ENCODE measurements at places on chromosomes 16 and 17.
A peak's percentile ranks its signal among the peaks of the same experiment; 100 is the strongest.

DNA sequence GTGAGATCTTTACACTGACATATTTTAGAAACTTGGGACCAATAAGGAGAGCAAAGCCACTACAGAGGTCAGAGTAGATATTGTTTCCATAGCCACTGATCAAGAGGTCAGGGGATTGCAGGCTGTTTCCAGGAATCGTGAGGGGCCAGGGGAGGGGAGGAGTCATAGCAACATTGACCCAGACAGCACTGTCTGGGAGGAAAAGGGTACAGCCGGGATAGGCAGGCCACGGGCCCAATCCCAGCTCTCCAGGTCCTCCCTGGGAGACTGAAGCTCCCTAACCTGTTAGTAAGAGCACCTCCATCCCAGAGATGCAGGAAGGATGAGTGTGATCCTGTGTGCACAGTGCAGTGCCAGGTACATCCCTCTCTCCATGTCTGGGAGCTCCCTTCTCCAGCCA is 48.5 kb upstream of the TMEM132E start:
- DNase-seq: no peak

DNA sequence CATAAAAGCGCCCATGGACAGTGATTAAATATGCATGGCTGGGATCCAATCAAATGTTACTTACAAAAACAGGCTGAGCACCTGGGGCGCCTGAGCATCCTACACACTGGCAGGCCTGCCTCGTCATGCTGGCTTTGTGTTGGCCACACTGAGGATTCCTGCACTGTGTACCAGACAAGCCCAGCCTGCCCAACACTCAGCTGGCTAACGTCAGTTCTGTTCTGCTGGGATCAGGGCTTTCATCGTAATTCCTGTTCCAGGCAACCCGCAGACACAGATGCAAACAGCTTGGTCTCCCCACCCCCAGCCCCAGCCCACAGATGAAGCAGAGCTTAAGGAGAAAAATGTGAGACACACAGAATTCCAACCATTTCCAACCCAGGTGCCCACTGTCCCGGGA is 30.7 kb downstream of the PIMREG start:
- no peak for DNase-seq

DNA sequence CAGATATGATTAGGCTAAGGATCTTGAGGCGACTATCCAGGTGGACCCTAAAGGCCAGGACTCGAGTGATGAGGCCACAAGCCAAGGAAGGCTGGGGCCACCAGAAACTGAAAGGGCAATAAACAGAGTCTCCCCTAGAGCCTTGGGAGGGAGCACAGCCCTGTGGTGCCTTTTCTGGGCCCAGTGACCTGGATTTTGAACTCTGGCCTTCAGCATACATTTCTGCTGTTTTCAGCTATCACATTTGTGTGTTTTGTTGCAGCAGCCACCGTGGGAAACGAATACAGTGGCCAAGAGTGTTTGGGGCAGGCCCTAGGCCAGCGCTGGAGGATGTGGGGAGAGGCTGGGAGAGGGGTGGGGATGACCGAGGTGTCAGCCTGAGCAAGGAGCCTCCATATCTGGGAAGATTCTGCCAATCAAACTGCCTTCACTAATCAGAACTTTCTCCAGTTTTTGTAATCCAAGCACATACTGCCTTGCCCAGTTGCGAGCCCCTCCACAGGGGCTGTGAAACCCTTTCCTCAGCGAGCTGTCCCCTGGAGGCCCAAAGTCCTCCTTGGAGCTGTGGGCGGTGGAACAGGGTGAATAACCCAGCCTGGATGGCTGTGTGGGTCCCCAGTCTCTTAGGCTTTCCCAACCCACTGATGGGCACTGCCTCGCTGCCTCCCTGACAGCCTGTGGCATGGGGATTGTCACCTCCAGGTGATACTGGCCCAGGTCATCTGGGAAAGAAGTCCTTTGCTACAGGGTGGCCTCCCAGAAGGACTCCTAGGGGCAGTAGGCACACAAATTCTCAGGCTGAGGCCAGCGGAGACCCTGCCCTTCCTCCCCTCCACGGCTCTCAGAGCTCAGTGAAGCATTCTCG is 16.8 kb downstream of the B9D1 start:
- no peak for DNase-seq

- DNase-seq: peak; percentile 37
These were observed 18.7 kb upstream of the EVI2A start for GRCh38 chr17:31339906-31340661.

DNA sequence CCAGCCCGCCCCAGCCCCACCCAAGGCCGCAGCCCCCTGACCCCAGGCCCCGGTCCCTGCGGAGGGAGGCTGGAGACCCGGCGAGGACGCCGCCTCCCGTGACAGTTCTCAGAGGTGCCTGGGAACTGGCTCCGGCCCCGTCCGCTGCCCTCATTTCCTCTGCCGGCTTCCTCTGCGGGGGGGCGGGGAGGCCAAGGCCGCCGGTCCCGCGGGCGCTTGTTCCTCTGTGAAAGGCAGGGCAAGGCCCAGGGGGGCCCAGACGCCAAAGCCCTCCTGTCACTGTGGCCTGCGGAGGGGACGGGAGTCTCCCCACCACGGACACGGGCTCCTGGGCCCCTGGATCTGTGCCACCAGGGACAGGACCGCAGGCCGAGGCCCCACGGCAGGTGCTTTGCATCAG is 5.0 kb upstream of the PVALEF start:
- DNase-seq: no peak

DNA sequence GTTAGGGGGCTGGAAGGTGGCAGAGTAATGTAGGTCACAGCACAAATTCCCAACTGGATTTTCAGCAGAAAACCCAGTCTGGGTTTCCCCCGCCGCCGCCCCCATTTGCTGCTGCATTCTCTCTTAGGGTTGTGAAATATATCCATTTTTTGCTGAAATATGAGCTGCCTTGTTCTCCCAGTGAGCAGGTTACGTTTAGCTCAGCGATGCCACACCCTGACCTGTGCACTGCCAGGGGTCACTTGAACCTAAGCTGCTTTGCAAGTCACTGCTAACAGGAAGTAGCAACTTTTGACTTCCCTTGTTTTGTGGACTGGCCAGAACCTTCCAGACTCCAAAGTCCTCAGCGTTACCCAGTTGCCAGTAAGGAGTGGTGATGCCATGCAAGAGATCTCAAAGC is 274.1 kb downstream of the CPPED1 start:
- peak; percentile 18 for DNase-seq

DNA sequence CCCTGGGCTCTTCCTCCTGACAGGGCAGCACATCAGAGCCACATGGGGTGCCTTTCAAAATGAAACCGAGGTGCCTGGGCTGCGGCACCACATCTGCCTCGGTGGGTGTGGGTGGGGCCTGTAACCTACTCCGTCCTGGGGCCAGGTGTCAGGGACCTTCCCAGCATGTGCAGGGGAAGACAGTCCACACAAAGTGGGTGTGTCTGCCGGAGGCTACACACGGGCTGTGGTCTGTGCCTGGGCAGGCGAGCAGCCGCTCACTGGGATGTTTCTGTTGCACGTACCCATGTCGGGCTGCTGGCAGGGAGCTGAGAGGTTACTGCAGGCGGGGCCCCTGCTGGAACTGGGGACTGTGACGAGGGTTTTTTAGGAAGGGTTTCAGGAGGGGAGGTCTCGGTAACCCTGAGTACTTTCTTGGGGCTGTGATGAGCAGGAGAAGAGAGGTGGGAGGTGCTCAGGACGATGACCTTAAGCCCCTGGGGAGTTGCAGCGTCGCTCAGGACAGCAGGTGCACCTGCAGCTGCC is 351.2 kb downstream of the SEC14L1 start:
- DNase-seq: no peak

DNA sequence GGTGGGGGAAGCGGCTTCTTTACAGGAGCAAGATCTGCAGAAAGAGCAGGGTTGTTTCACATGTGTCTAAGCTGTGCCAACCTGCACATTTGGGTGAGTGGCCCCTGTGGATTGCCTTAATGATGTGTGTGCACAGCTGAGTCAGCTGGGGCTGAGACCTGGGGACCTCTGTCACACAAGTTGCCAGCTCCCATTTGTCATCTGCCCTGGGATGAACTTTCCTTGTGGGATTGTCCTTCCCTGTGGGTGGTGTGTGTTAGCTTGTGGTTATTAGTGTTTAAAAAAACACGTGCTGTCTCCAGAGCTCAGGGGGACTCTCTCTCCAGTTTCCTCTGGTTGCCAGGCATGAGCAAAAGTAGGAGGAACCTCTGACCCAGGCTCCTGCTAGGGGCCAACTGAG is 400.5 kb upstream of the CCL2 start:
- no peak for DNase-seq

DNA sequence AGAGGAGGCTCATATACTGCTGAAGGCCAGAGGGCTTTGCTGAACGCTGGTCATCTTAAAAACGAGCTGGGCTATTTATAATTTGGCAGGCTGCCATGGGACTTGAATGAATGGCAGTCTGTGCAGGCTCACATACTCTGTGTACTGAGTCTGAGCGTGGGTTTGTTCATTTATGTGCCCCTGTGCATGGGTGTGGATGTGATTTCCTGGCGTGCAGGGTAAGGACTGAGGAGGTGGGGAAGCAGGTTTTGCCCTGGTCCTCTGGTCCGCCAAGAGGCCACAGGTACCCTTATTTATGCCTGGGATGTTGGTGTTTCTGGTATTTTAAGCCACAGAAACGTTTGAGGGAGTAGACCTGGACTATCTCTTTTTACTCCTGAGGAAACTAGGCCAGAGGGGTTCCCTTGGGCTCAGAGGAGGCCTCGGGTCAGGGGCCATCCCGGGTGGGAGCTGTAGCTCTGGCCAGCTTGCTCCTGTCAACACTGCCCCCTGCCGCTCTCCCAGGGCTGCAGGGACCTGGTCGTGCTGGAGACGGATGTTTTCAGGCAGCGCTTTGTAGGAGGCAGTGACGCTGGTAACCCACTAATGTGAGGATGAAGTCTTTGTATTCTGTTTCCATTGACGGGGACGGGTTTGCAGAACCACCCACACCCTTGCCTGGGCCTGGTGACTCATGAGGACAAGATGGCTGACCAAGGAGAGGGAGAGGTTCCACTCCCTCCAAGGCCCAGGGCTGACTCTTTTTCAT is 184.4 kb downstream of the MSI2 start:
- peak; percentile 63 for DNase-seq

DNA sequence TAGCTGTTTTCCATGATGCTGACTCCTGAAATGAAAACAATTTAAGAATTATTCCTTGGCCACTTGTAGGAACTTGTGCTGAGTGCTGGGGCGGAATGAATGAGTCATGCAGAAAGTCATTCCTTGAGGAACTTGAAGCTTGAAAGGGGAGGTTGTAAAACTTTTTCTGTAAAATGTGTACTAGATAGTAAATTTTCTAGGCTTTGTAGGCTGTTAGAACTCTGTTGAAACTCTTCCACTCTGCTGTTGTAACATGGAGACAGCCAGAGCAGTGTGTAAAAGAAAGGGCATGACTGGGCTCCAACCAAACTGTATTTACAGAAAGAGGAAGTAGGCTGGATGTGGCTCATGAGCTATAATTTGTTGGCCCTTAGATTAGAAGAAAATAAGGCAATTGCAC is 46.1 kb downstream of the ABCA8 start:
- peak; percentile 8 for DNase-seq

DNA sequence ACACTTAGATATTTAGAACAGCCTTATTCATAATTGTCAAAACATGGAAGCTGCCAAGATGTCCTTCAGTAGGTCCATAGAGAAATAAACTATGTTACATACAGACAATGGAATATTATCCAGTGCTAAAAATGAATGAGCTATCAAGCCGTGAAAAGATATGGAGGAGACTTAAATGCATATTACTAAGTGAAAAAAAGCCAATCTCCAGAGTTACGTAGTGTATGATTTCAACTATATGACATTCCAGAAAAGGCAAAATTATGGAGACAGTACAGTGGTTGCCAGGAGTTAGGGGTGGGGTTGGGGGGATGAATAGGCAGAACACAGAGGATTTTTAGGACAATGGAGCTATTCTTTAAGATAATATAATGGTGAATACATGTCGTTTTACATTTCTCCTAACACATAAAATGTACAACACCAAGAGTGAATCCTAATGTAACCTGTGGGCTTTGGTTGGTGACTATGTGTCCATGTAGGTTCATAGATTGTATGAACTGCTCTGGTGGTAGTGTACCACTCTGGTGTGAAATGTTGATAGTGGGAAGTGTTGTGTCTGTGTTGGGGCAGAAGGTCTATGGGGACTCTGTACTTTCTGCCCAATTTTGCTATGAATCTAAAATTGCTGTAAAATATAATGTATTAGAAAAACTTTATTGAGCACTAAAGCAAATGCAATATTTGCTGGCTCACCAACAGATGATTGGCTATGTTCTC is 122.6 kb downstream of the USP22 start:
- no peak for DNase-seq

DNA sequence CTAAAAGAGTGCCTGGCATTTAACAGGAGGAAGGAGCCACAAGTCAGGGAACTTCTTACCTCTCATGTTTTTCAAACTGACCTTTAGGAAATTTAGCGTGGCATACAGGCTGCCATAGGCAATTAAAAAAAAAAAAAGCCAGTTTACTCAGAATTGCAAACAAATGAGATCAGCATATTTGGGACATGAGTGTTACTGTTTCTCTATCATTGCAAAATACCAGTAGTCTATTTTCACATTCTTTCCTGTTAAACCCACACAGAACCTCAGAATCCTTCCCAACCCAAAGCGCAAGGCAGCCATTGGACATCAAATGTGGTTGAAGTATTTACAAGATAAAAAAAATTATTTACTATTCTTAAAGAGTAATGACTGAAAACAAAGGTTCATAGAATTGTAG is 366.4 kb upstream of the DYNLRB2 start:
- no peak for DNase-seq

- DNase-seq: no peak
These were observed 606.3 kb downstream of the MAF start for GRCh38 chr16:78994135-78994745.

DNA sequence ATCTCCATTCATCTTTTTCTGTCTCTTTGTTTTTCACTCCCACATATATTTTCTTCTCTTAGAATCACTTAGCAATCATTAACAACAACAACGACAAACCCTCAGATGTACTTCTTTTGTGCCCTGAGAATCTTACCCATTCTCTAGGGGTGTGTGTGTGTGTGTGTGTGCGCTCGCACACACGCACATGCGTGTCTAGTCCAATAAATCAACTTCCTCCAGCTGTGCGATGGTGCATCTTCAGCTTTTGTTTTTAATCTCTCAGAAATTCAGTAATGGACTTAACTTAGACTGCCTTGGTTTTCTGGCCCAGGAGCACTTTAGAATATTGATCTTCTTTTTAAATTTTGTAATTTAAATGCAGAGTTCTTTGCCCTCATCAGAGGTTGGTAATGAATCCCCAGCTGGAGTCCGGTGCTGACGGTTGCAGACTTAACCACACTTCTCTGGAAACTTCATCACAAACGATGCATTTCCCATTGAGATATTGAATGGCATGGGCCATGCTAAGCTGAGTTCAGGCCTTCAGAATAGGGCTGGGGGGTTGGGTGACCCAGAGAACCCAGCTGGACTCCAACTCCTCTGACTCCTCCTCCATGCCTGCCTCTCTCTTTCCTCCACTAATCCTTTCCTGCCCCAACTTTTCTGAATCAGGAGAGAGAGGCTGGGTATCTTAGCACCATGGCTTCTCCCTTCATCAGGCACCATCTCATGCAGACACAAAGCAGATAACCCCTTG is 193.9 kb downstream of the ZNF18 start:
- no peak for DNase-seq

Measured in K562 (cell line).